OCI-M1 (cell line): ENCODE measurements at places on chromosomes 4 and X.

DNA sequence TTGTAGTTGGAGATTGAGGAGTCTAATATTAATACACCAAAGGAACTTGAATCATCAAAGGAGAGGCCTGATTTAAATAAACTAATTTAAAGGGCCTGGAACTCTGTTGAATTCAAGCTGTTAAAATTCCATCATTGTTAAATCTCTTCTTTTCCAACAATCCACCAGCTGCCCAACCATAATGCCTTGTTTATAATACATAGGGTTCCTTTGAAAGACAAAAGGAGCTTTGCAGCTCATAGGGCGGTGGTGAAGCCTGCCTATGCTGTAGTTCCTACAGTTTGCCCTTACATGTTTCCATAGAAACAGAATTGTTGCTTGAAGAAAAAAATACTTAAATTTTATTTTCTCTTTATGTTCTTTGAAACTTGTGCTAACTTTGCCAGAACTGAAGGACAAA is 102.8 kb downstream of the GLUD2 start:
- no peak for DNase-seq

GRCh38 chr4:110484767-110485166 is 8.8 kb downstream of the ENPEP start:
- DNase-seq, result peak; percentile 49

GRCh38 chr4:185512516-185512915 is 22.8 kb downstream of the PDLIM3 start:
- DNase-seq, result no peak

- DNase-seq, result no peak
Observed at GRCh38 chr4:8250227-8250626, 19.3 kb upstream of the HTRA3 start.

DNA sequence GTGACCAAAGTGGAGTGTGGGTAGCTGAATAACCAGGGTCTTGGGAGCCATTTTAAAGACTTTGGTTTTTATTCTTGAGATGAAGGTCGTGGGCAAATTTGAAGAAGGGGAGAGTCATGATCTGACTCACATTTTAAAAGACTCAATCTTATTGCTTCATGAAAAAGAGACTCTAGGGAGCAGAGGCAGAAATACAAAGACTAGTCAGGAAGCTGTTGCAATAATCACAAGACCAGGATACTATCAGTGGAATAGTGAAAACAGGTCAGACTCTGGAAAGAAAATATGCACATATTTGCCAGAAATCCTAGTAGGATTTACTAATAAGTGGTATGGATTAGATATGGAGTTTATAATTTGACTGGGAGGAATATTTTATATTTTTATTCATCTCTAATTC is 448.4 kb downstream of the RAPGEF2 start:
- no peak for DNase-seq
